ENCODE measurements at places on chromosomes 2 and 18.

DNA sequence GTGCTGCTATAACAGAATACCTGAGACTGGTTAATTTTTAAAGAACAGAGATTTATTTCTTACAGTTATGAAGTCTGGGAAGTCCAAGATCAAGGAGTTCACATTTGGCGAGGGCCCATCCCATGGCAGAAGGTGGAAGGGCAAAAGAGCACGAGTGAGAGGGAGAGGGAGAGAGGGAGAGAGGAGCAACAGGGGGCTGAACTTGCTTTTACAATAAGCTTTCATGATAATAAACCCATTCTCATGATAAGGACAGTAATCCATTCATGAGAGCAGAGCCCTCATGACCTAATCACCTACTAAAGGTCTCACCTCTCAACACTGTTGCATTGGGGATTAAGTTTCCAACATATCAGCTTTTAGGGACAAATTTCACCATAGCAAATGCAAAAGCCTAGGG is 45.3 kb downstream of the DSC3 start:
- no peak for DNase-seq

DNA sequence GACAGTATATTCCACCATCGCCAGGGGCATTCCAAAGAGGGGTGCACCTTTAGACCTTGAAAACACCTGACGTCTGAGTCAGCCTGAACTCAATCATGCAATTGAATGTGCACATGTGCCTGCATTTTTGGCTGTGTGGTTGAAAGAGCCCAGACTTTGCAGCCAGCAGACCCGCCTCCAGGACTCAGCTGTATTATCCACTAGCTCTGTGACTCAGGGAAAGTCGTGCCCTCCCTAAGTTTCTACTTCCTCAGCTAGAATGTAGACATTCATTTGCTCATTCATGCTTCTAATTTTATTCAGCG is 94.2 kb downstream of the LRRC30 start:
- DNase-seq: no peak

DNA sequence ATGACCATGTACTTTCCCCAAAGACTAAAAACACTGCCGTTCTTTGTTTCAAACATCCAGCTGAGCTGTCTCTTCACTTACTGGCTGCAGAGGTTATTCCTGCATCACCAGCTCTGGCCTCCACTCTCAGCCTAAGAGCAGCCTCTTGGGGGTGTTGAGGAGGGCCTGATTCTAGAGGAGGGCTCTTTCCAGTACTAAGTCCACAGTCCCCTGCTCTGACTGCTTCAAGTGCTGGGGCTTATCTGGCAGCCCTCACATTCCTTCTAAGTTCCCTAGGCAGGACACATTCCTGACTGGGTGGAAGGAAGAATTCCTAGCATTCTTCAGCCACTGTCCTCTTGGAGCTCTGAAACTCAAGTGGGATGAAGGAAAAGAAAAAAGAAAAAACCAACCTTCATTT is 32.9 kb upstream of the EHBP1 start:
- peak; percentile 82 for DNase-seq

DNA sequence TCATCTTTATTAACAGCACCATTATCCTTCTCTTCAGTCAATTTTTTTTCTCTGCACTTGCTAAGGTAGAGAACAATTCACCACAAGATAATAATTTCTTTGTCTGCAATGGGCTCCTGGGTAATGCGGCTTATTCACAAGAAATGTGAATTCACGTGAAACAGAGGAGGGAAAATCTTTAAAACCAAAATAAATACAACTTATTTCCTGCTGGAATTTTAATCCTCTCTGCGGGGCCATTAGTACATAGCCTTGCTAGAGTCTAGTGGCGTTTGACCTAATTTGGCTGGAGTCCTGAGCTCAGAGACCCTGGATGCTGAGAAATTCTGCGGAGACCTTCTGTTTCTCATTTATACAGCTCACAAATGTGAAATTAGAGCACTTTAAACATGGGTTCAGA is 319.3 kb upstream of the MMADHC start:
- no peak for DNase-seq

DNA sequence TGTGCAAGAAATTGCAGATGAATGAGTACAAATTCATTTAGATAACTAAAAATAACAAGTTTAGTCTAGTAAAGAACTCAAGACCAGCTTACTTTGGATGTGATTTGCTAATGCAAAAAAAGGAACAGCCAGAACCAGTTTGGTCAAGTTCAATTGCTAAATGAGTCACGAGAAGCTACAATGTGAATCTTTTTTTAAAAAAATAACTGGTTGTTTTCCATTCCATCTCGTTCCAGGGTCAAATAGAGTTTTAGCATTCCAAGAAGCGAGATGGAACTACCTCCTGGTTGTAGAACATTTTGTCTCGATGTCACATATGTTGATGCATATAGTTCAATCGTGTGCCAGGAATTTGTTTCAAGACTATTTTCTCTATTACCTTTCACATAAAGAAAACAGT is 65.0 kb upstream of the IKZF2 start:
- DNase-seq: no peak

GRCh38 chr18:25662272-25662671 is 310.3 kb upstream of the ZNF521 start:
- DNase-seq: no peak

DNA sequence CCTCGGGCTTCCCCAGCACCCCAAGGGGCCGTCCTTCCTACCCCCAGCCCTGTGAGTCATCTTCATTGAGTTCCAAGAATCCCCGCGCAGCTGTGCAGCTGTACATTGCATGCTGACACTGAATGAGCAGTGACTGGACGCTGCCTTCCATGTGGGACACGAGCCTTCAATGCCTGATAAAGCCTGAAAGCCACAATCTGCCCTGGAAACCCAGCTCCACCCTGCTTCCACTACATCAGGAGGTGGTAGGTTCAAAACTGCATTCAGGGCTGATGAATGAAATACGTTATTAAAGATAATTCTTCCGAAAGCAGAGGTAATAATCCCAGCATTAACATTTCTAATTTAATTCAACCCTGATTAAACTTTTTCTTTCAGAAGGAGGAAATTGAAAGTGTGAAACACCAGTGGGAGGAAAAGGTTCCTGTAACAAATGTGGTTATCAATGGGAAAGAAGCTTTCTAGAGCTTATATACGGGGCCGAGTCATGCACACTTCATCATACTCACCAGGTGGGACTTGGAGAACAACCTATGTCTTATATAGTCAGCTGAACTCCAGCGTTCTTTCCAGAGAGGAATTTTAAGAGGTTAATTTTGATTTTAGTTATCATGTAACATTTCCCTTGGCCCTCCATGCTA is 360.1 kb downstream of the LPIN1 start:
- peak; percentile 97 for DNase-seq

DNA sequence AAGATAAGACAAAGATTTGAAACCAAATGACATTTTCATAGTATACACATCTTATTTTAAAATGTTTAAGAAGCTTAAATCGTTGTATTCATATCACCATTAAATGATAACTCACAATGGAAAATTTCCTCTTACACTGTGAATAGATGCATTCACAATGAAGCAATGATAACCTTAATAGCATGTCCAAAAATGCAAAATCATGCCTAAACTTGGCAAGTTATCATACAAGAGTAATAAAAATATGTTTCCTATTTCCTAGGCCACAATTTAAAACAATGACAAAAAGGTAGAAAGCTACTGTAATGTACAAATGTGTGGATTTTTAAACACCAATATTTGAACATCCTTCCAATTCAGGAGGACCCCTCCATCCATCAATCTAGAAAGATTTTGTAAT is 157.4 kb upstream of the GULP1 start:
- DNase-seq: no peak

- no peak for DNase-seq
These were observed 222.9 kb downstream of the ZBTB7C start for GRCh38 chr18:48186131-48186766.

DNA sequence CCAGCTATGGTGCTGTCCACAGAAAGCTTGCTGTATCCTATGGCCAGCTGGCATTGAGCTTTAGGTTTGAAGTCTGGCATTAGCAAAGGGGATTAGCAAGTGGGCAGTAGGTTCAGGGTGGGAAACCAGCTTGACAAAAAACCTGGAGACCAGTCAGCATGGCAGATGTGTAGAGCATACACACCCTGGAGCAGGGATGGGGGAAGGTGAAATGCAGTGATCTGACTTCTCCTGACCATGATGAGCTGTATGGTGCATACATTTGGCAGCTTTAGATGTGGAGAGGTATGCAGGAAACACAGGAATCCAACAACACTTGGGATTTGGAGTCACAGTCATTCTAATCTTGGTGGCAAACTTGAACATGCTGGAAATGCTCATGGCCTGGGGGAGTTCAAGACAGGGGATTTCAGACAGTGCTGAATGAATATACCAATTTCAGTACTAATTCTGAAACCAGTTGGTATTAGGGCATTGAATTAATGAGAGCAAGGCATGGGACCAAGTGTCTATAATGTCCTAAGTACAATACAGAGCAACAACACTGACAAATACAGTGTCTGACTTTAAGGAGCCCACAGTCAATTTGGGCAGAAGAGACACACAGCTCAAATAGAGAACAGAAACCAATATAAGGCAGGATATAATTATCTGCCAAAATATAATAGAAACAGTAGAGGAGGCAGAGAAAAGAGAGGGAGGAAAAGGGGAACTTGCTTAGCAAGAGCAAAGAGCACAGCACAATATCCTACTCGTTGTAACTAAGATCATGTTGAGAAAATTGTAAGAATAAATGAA is 11.8 kb downstream of the ARHGAP15 start:
- DNase-seq: no peak

GRCh38 chr2:27379836-27380625 is 503 bp downstream of the ZNF513 start:
- DNase-seq: no peak

- DNase-seq: no peak
These were observed 7.9 kb upstream of the INPP4A start for GRCh38 chr2:98436734-98437133.

- no peak for DNase-seq
These were observed 84.5 kb upstream of the ODC1 start for GRCh38 chr2:10532638-10533101.

GRCh38 chr2:32523686-32524085 is 104.2 kb upstream of the TTC27 start:
- DNase-seq: no peak

GRCh38 chr18:63366213-63367052 is 573 bp downstream of the KDSR start:
- no peak for DNase-seq

DNA sequence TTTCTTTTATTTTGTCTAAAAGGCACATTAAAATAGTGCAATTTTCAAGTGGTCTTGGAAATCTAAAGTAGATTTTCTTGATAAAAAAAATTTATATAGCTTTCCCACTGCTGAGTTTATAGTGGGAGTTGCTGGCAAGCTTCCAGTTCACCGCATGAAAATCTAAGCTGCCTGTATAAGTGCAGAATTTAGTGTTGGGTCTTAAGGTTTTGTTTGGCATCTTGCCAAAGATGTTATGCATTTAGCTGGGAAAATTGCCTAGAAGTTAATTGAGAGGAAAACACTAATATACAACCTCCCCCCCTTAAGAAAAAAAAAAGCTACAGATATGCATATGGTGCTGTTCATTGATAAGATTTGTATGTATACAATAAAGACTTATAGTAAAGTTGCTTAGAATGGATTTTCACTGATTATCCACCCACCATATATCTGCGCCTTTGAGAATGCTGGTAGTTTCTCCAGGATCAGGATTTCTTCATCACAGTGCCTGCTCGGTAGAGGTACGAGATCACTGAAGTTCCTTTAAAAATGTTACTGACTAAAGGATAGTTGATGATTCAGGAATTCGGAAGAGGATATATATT is 803.2 kb upstream of the POU3F3 start:
- DNase-seq: no peak

- no peak for DNase-seq
These were observed 67.9 kb downstream of the HNRNPLL start for GRCh38 chr2:38534746-38535403.

DNA sequence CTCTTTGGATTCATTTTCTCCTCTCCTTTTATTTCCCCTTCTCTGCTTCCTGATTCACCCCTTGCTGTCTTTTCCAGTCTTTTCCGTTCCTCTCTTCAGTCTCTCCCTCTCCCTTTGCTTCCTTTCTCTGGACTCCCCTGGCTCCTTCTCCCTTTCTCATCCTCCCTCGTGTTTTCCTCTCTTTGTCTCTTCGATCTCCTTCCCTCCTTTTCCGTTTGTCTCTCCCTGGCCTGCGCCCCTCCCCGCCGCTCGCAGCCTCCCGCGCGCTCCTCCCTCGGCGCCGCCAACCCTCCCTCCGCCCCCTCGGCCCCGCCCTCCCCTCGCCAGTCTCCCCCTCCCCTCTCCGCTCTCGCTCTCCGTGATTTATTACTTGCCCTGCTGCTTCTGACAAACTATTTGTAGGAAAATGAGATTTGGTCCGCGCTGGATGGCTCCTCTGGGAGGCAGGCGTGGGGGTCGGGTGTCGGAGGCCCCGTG is 46.0 kb upstream of the PAX8 start:
- peak; percentile 56 for DNase-seq

DNA sequence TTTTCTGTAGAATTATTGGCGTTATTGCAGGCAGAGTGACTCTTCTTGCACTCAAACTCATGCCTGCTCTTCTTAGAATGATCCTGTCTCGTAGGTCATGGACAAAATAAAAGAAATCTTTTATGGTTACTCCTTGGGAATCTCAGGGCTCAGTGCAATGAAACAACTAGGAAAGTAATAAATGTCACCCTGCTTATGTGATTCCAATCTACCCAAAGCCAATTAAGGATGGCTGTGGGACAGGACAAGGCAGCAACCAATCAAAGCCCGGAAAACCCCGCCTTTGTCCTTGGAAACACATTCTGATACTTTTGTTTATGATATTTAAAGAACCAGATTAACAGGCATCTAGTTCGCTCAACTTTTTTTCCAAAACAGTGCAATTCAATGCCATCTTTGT is 53.0 kb downstream of the GRB14 start:
- no peak for DNase-seq

GRCh38 chr2:119431155-119431975 is at the start of gene TMEM37:
TMEM37 (plus strand) TSS chr2:119431854; CDS start chr2:119431904, 50 bp downstream.
- peak; percentile 21 for DNase-seq

- DNase-seq: peak; percentile 53
These were observed 211.0 kb downstream of the KCNE4 start for GRCh38 chr2:223262946-223263345.

GRCh38 chr2:19332503-19332902 is 25.9 kb downstream of the OSR1 start:
- DNase-seq: no peak

DNA sequence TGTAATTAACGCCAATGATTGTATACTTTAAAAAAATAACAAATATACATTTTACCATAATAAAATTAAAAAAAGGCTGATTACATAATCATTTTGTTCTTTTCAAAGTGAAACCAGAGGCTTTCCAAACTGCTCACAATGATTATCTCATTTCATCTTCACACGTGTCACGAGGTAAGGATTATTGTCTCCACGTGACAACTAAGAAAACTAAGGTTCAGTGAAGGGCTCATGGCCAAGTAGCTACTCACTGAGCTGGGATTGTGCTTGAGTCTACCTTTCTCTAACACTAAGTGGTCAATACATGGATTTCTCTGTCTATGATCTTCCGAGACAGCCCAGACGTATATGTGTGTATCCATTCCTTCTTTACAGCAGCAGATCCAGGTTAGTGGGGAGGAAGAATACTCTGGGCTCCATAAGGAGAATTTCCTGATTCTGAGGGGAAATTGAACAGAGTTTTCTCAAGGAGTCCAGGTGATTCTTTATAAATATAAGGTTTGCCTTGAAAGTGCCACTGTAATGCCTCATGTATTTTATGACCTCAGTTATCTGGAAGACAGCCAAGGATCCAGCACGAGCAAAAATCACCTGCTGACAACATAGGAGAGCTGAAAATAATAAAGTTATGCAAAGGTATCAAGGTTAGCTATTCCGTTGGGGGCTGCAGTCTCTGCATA is 25.6 kb upstream of the ACSL3 start:
- DNase-seq: no peak
